ENCODE measurements at places on chromosomes 5 and 9.

DNA sequence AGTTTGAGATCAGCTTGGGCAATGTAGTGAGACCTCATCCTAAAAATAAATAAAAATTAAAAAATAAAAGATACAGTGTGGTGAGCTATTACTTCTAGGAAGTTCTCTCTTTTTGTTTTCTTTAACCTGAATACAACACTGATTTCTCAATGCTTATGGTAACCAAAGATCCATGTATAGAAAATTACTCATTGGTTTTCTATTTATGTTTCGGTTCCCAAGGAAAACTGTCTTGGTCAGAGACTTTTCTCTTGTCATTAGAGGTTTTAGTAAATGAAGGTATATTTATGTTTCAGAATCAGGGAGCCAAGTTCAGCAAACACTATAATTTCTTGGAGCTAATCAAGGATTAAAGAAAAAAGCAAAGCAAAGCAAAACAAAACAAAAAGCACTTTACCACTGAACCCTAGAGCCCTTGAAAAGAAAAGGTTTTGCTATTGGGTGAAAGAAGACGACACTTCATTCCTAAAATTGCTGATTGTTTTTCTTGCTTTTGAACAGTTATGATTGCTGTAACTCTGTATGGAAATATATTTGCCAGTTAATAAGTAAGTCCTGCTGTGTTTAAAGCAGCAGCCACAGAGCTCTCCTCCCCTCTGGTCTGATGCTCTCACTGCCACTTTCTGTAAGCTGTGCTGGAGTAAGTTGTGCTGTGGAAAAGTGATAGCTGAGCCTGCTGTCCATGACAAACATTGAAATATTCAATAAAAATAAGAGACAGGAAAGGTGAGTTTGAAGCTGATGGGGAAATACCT, 298.2 kb downstream of the CD180 start:
- H3K4me3 ChIP-seq, result no peak overlapping the region
- no peak overlapping the region for H3K27ac ChIP-seq
- DNase-seq, result no peak
- peaks cover 17% of the 10 kb centered on the region for H3K4me1 ChIP-seq
- H3K27me3 ChIP-seq, result no peaks in the 10 kb centered on the region

DNA sequence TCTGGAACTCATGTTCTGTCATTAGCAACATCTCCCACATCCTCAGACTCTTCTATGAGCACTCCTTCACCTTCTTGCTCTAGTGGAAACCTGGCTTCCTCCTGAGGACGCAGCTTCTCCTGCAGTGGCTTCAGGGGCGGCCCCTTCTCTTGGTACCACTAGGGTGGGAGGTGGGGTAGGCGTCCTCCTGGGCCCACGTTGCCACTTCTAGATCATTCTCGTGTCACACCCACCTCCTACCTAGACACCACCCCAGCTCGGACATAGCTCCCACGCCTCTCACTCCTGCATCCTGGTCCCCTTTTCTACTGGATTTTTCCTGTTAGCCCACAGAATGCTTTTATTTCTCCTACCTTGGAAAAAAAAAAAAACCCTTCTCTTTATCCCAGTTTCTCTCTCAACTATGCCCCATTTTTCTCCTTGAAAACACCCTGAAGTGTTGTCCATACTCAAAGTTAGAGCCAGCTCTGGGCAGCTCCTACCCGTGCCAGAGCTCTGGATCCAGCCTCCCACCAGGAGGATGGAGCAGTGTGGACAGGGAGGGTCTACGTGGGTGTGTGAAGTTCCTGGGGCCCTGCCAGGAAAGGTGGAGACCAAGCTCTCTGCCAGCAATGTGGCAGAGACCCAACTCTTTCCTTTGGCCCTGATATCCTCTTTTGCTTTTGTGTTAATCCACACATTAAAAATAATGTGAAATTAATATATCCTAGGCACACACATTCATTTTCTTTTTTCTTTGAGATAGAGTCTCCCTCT, 179.2 kb downstream of the HSPA4 start:
- no peak for DNase-seq
- H3K4me3 ChIP-seq, result no peak overlapping the region
- no peaks in the 10 kb centered on the region for H3K36me3 ChIP-seq
- H3K4me1 ChIP-seq, result no peaks in the 10 kb centered on the region
- no peaks in the 10 kb centered on the region for H3K27me3 ChIP-seq

DNA sequence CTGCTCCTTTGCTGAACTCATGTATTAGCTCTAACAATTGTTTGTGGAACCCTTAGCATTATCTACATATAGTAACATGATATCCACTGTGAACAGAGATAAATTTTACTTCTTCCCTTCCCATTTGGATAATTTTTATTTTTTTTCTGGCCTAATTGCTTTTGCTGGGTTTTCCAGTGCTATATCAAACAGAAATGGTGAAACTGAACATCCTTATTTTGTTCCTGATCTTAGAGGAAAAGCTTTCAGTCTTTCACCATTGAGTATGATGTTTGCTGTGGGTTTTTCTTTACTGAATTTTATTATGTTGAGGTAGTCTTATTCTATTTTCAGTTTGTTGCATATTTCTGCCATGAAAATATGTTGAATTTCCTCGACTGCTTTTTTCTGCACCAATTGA, 44.8 kb upstream of the STARD4 start:
- H3K4me1 ChIP-seq, result peaks cover 5% of the 10 kb centered on the region
- no peak overlapping the region for H3K27ac ChIP-seq
- H3K4me3 ChIP-seq, result no peak overlapping the region
- H3K36me3 ChIP-seq, result no peaks in the 10 kb centered on the region
- no peak for DNase-seq

DNA sequence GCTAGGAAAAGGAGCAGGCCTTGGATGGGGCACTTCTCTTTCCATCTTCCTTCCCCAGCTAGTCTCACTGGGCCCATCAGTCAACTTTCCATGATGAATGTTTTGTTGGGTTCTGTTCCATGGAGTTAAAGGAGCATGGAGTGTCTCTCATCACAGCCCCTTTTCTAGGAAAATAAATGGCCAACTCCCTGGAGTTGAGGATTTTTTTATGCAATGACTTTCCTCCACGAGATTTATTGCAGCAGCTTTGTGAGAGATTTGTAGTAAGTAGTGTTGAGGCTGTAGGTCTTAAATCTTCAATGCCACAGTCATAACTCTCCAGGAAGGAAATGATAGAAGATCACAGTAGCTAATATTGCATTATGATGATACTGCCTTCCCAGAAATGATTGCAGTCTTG, 45.6 kb upstream of the SLC44A1 start:
- no peaks in the 10 kb centered on the region for H3K27me3 ChIP-seq
- DNase-seq, result no peak
- H3K36me3 ChIP-seq, result no peaks in the 10 kb centered on the region
- H3K27ac ChIP-seq, result no peak overlapping the region
- H3K4me1 ChIP-seq, result no peaks in the 10 kb centered on the region

DNA sequence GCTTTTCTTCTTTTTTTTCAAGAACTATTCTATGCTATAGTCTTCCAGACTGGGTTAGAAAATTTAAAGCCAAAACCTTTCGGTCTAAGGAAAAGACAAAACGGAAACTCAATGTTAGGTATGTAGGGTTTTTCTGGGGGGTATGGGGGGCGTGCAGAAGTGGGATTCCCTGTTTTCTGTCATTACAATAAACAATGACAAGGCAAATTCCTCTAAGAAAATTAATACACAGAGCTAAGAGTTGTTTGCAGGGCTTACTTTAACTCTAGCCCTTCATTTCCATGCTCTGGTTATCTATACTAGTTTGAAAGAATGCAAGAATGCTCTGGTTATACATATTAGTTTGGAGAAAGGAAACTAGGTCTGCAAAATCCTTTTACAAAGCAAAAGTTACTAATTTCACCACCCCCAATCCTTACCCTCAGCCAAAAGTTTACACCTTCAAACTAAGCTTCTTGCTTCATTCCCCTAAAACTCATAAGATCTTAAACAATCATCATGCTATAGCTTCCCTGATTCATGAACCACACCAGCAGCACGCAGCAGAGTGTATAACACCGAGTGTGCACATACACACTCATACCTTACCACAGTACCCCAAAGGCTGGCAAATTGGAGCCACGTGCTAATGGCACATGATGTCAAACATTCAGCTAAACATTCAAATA, 89.1 kb upstream of the NR5A1 start:
- no peak for DNase-seq
- H3K27ac ChIP-seq, result peak overlapping the region; percentile 96
- peak overlapping the region; percentile 77 for H3K4me3 ChIP-seq
- H3K4me1 ChIP-seq, result peaks cover 66% of the 10 kb centered on the region
- H3K36me3 ChIP-seq, result peaks cover 15% of the 10 kb centered on the region
- no peaks in the 10 kb centered on the region for H3K27me3 ChIP-seq

GRCh38 chr5:168334695-168335094, 43.2 kb downstream of the WWC1 start:
- peaks cover 2% of the 10 kb centered on the region for H3K36me3 ChIP-seq
- H3K4me1 ChIP-seq, result peaks cover 43% of the 10 kb centered on the region
- H3K4me3 ChIP-seq, result no peak overlapping the region
- H3K27ac ChIP-seq, result peak overlapping the region; percentile 91

- no peak for DNase-seq
- H3K27ac ChIP-seq, result no peak overlapping the region
- no peaks in the 10 kb centered on the region for H3K27me3 ChIP-seq
- no peaks in the 10 kb centered on the region for H3K36me3 ChIP-seq
Observed at GRCh38 chr5:117590944-117591343, 1016.3 kb upstream of the SEMA6A start.

- no peak overlapping the region for H3K27ac ChIP-seq
- H3K27me3 ChIP-seq, result no peaks in the 10 kb centered on the region
- peak; percentile 13 for DNase-seq
- H3K4me3 ChIP-seq, result no peak overlapping the region
- H3K4me1 ChIP-seq, result peaks cover 12% of the 10 kb centered on the region
- H3K36me3 ChIP-seq, result no peaks in the 10 kb centered on the region
Observed at GRCh38 chr9:25716220-25716872, 38.1 kb upstream of the TUSC1 start.

DNA sequence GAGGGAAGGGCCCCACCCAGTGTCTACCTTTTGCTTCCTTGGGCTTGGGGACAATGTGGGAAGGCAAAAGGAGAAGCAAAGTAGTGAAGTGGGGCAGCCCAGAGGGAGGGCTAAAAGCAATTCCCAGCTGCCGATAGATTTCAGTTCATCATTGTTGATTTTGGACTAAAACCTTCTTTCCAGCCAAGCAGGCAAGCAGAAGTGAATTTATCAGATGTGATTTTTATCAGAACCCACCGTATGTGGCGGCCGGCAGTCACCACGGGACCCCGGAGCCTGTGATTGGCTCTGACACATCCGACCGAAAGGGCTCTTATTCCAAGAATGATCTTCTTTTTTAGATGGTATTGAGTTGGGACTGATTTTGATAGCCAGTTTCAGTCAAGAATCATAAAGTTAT, 559.9 kb downstream of the PSAT1 start:
- H3K27me3 ChIP-seq, result peaks cover 27% of the 10 kb centered on the region
- peaks cover 9% of the 10 kb centered on the region for H3K4me1 ChIP-seq
- no peak overlapping the region for H3K27ac ChIP-seq

Data from progenitor cell of endocrine pancreas (in vitro differentiated cells).